ENCODE measurements at places on chromosomes 7 and 10. TPM values are rescaled to one million over a fixed set of nuclear protein-coding genes. Genes with fewer than 3 reads are reported as not detected.

GRCh38 chr7:41750661-41751540 lies 48.0 kb upstream of the INHBA start:
- no peak for DNase-seq

GRCh38 chr10:96380821-96381220 lies 22.0 kb upstream of the OPALIN start:
- no peak for DNase-seq

- no peak for DNase-seq
Observed at GRCh38 chr10:26481914-26482550, 43.9 kb downstream of the APBB1IP start.

DNA sequence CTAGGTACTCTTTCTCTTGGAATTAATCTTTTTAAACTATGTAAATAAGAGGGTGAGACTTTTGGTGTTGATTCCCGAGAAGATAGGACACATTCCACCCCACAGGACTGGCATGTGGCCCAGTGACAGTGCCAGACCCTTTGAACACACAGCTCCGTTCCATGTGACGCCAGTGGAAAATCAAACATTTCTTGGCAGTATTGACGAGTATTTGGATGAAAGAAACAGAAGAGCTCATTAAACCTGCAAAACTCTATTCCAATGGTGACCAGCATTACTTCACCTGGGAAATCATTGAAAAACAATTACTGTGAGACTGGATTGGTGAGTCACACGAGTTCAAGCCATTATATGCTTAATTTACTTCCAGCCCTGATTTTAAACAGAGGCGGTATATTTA lies 25.8 kb downstream of the AKR1E2 start:
- DNase-seq = no peak

- DNase-seq = no peak
Observed at GRCh38 chr7:20050241-20050966, 166.8 kb downstream of the MACC1 start.

DNA sequence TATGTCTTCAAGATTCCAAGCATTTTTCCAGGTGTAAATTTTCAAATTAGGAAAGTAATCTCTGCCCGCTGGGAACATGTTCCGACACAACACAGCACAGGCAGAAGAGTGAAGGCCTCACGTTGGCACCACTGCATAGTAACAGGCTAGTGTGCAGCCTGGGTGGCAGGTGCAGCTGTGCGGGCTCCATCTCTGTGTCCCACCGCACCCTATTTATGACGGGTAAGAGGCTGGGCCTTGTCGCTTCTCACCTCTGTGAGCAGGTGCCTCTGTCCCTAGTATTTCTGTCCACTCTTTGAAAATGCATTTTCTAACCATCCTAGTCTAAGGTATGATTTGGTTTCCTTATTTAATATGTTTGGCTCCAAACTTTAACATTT lies 24.1 kb downstream of the VIPR2 start:
- no peak for DNase-seq

- no peak for DNase-seq
Observed at GRCh38 chr10:47421057-47421952, 37.2 kb upstream of the ZNF488 start.

DNA sequence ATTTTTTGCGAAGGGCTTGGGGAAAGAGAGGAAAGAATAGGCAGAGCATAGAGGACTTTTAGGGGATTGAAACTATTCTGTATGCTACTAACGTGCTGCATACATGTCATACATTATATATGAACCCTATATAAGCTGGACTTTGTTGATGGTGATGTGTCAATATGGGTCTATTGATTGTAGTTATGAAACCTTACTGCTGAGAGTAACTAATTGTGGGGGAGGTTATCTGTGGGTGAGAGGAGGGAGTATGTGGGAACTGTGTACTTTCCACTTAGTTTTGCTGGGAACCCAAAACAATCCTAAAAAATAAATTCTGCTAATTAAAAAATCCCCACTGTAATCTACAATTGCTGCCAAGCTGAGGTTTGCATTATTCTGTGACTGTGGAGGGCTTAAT lies 15.3 kb upstream of the CYP2C19 start:
- DNase-seq = no peak

- DNase-seq = no peak
Observed at GRCh38 chr7:128795129-128795528, 3.4 kb downstream of the CCDC136 start.

- no peak for DNase-seq
Observed at GRCh38 chr7:157357129-157358040, 20.6 kb downstream of the DNAJB6 start.

GRCh38 chr10:124562425-124563060 lies 100.9 kb downstream of the LHPP start:
- no peak for DNase-seq

- no peak for DNase-seq
Observed at GRCh38 chr7:25580141-25580540, 351.9 kb upstream of the NPVF start.

GRCh38 chr10:73058057-73058591 lies 38.5 kb downstream of the P4HA1 start:
- no peak for DNase-seq

- no peak for DNase-seq
Observed at GRCh38 chr7:114150689-114151088, 231.9 kb upstream of the PPP1R3A start.

DNA sequence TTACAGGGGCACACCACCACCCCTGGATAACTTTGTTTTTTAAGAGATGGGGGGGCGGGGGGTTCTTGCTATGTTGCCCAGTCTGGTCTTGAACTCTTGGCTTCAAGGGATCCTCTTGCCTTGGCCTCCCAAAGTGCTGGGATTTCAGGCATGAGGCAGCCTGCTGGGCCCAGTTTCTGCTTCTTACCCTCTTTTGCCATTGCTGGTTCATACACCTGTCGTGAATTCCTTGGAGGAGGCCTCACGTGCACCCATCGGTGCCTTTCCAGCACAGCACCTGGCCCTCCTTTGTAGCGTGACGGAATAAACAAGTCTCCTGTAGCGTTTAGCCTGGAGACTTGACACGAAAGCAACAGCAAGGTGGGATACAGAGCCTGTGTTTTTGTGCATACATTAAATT lies 75.5 kb downstream of the CARD11 start:
- peak; percentile 6 for DNase-seq

DNA sequence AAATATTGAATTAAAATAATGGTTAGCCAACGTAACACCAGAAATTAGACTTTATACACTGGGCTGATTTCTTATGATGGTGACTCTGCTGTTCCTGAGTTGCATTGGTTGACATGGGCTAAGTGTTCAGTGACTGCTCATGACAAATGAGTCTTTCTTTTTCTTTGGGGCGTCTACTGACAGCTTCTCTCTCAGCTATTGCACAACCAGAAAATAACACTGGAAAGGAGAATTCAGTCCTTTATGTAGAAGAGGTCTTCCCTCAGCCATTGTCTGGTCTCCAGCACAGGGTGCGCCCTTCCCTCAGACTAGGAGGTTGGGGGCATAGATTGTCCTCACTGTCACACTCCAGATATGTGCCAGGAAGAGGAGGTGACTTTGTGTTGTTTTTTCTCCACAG lies 21.6 kb downstream of the PNLIP start:
- no peak for DNase-seq

GRCh38 chr10:121296881-121297585 lies 301.2 kb downstream of the FGFR2 start:
- DNase-seq = no peak

- no peak for DNase-seq
Observed at GRCh38 chr10:115879372-115880089, 393.5 kb downstream of the GFRA1 start.

GRCh38 chr7:31020161-31020560 lies 31.9 kb upstream of the ADCYAP1R1 start:
- DNase-seq = no peak

- no peak for DNase-seq
Observed at GRCh38 chr7:119545118-119545517, 727.9 kb upstream of the KCND2 start.

DNA sequence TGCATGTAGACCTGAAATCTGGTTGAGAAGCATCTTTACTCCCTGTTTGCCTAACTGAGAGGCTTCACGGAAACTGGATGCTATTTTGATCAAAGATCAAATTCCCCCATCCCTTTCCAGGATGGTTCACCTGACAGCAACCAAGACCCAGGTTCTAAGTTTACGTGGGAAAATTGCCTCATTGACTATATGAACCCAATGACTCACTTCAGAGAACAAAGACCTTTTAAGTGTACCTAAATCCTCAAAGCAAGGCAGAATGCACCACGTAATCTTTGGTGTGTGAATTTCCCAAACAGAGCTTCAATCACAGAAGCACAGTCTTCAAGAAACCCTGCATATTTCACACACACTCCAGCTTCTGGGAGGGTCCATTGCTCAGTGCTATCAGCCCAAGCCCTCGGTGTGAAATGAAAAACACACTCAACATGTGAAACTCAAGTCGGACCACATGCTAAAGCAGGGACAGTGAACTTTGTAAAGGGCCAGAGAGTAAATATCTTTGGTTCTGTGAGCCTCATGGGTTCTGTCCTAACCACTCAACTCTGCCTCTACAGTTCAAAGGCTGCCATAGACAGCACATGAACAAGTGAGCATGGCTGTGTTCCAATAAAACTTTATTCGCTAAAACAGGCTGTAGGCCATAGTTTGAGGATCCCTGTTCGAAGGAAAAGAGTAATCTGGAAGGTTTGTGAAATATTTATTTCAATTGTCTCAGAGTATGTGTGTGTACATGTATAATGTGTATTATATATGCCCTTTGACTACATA lies 275.6 kb upstream of the FOXK1 start:
- DNase-seq = no peak

GRCh38 chr7:68166525-68166924 lies 1169.9 kb downstream of the TYW1 start:
- DNase-seq = no peak

DNA sequence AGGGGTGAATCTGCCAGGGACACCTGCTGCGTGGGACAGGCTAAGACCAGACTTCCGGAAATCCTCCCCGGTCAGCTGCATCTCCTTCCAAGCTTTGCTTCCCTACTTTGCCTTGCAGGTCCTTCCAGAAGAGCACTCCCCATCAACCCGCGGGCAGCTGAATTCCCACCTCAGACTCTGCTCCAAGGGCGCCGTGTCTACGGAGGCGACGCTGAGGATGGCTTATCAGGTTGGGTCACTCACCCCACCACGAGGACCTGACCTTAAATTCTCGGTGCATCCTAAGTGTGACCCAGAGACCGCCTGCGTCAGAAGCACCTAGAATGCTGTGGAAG lies 78.9 kb upstream of the KMT2C start:
- no peak for DNase-seq

- DNase-seq = no peak
Observed at GRCh38 chr10:111430070-111430469, 353.2 kb downstream of the ADRA2A start.

DNA sequence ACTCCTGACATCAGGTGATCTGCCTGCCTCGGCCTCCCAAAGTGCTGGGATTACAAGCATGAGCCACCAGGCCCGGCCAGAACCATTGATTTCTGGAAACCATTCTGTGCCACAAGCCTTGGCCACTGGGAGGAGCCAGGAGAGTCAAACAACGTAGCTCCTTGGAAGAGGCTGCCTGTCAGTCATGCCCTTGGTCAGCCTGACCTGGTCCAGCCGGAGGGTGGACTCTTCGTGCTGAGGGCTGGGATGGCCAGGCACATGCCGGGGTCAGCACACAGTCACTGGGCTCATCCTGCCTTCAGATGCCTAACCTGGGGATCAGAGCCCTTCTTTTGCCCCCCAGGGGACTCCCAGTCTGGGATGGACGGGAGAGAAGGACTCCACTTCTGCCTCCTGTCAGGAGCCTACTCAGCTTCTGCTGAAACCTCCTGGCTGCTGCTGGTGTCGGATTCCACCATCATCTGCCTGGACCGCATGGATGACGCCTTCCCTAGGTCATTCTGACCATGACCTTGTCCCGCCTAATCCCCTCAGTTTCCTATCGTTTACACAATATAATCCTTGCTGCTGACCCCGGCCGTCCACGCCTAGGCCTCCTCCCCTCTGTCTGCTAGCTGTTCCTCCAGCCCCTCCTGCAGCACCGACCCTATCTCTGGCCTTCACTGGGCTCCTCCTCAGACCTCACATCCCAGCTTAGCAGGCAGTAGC lies 30.4 kb downstream of the TMEM270 start:
- no peak for DNase-seq

DNA sequence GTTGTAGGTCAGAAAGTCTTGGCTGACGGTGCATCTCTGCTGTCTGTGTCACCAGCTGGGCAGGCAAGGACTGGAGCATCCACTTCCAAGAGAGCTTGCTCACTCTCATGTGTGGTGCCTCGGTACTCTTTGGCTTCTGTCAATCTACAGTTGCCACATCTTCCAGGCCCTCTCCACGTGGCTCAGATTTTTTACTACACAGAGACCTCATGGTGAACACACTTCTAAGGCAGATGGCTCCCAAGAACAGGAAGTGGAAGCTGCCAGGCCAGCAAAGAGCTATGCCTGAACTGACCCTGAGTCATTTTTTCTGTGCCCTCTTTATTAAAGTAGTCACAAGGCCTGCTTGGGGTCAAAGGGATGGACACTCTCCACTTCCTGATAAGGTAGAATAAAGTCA lies 351.5 kb upstream of the AUTS2 start:
- DNase-seq = no peak

GRCh38 chr7:35015346-35015859 lies 21.9 kb downstream of the DPY19L1 start:
- DNase-seq = no peak

- peak; percentile 80 for DNase-seq
Observed at GRCh38 chr10:35640474-35640873, 1.6 kb downstream of the FZD8 start.

GRCh38 chr7:301291-302053 lies 11.5 kb downstream of the FOXL3 start:
- DNase-seq = peak; percentile 47

DNA sequence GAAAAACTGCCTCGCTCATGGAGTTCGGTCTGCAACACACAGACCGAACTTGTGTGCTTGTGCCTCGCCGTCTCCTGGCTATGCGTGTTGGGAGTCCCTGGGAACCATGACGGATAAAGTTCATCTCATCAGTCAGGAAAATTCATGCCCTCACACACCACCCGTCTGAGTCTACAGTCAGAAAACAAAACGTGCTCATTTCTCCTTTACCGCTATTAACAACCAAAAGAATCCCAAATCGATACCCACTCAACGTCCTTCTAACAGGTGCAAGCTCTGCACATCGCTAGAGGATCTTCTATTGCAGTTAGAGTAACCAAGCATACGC lies 13.6 kb downstream of the CNPY1 start:
- no peak for DNase-seq

The POMZP3 gene
- 15.8 TPM for total RNA-seq

The SH2B2 gene
- 9.9 TPM for total RNA-seq

The SUGCT gene
- total RNA-seq = 7.2 TPM

The CPA2 gene
- 1.2 TPM for total RNA-seq

The SPDYE8 gene
- total RNA-seq = not detected

The LRRC27 gene
- 12.4 TPM for total RNA-seq

The TRIM50 gene
- 0.71 TPM for total RNA-seq

The MLXIPL gene
- total RNA-seq = 23.8 TPM

The ANKRD22 gene
- total RNA-seq = not detected

The ABCC2 gene
- total RNA-seq = 10.4 TPM

The MMD2 gene
- 3.7 TPM for total RNA-seq

The EPHB4 gene
- 49.5 TPM for total RNA-seq

The NUTM2A gene
- 0.89 TPM for total RNA-seq

The PPP3CB gene
- total RNA-seq = 63.1 TPM

The NEURL1 gene
- 0.36 TPM for total RNA-seq

The AFAP1L2 gene
- 144 TPM for total RNA-seq

The EBF3 gene
- 38.9 TPM for total RNA-seq

The STAMBPL1 gene
- 13.6 TPM for total RNA-seq

The SAMD9L gene
- 28.4 TPM for total RNA-seq

The SLC29A4 gene
- 8.8 TPM for total RNA-seq

The IL2RA gene
- 1.1 TPM for total RNA-seq

The CDHR1 gene
- total RNA-seq = 2.0 TPM

All from sciatic nerve (tissue), 2 donors.